ENCODE measurements at places on chromosomes 11 and 22.

DNA sequence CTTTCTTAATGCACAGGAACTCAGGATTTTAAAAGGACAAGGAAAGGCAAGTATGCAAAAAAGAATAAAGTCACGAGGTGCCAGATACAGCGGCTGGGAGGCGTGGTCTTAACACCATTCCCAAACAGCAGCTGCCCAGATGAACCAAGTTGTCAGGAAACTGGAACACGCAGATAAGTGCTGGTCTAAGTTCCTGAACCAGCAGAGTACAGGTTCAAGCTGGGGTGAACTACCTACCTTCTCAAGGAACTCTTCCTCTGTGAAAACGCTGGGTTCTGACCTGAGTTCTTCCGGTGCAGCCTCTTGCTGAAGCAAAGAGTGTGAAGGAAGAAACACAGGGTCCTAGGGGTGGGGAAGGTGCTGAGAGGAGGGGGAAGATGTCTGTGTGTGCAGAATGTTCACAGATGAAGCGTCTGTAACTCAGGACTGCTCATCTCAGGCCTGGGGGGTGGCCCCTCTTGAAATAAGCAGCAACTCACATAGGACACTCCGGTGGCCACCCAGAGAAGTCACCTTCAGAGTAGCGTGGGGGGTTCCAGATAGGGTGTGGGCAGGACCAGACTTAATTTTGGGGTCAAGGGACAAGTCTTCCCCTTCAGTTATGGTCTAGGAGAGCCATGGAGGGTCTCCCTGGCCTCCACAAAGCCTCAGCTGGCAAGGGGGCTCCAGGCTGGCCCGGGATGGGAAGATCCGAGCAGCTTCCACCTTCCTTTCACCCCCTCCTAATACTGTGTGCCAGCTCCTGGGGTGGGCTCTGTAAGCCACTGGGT, 3.2 kb downstream of the TPST2 start:
- DNase-seq: peak; percentile 16

GRCh38 chr11:78040691-78041379, 17.8 kb upstream of the KCTD14 start:
- DNase-seq: no peak

- DNase-seq: no peak
These were observed 150.6 kb upstream of the CCDC179 start for GRCh38 chr11:23010790-23011335.

DNA sequence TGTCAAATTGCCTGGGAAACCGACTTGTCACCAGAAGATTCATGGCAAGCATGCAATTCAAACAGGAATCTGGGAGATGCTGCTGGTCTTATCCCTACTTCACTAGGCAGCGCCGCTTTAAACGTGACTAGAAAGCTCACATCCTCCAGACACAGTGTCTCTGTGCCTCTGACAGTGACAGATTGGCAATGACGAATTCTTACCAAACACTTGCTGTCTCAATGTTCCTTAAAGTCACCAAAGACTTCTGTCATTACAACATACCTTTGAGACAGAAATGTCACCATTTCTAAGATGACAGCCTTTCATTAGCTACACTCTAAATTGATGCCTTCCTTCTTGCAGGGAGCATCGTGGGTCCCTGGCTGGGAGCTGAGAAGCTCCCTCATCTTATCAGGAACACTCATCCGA, 197.8 kb downstream of the CWF19L2 start:
- no peak for DNase-seq

DNA sequence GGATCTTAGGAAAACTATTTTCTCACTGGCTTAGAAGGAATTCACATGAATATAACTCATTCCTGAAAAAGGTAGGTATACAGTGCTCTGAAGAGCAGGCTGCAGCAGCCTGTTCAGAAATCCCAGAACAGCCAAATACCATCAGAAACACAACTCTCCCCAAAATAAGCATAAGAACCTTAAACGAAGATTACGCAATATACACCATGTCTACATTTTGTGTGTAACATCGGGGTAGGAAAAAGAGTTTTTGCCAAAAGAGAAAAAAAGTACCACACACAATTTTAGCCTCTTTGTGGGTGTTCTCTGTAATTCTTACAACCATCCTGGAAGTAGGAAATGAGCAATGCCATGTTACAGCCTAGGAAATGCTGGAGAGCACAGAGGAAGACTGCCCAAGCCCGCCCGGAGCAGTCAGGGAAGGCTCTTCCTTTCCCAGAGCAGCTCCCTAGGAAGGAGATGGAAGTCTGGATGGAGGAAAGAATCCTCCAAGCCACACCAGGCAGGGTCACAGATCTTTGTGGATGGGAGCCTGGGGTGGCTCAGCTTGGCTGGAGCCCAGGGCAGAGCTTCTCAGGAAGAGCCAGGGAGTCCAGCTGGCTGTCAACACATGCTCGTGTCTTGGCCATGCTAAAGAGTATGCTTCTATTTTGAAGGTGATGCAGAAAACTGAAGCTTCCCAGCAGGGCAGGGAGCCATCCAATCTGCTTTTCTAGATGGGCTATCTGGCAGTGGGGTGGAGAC, 49.7 kb upstream of the ARFGAP3 start:
- no peak for DNase-seq

- no peak for DNase-seq
These were observed 35.4 kb downstream of the BIRC2 start for GRCh38 chr11:102382384-102382783.

DNA sequence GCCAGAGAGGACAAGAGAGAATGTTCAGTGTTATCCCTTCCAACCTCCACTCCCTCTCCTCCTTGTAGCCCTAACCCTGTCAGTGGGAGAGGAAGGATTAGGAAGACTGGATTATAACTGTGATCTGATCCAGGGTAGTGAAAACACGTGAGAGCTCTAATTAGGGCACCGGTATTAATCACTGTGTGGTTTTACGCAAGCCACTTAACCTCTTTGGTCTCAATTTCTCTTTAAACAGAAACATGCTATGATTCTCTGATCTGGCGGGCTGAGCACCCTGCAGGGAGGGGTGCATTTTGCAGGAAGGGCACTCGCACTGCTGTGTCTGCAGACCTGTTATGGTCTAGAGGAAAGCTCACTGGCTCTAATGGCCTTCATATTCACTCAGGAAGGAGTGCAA, 11.5 kb downstream of the RPL27A start:
- DNase-seq: no peak

DNA sequence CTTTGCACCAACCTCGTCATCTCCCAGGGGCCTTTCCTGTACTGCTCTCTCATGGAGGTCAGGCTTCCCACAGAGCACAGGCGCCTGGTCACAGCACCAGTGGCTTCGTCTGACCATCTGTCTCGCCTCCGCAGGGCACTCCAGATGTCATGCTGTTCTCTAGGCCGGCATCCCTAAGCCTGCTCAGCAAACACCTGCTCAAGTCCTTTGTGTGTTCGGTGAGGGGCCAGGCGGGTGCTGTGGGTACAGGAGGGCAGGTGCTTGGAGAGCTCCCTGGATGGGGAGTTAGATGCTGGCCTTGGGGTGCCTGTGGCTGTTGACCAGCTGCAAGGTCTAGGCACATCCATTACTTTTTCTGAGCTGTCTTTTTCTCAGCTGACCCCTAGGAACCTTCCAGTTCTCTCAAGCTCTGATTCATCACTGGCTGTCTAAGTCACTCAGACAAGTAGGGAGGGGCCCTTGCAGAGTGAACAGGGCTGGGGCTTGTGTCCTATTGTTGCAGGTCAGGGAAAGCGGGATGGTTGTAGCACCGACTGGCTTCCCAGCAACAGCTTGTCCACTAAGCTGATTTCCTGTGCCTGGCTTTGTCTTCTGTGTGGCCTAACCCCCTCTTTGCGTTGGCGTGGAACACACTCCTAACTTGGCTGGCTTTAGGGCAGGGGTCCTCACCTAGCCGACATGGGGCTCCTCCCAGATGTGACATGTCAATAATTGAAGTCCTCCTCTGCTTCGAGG, 9.2 kb downstream of the CLDN5 start:
- no peak for DNase-seq

DNA sequence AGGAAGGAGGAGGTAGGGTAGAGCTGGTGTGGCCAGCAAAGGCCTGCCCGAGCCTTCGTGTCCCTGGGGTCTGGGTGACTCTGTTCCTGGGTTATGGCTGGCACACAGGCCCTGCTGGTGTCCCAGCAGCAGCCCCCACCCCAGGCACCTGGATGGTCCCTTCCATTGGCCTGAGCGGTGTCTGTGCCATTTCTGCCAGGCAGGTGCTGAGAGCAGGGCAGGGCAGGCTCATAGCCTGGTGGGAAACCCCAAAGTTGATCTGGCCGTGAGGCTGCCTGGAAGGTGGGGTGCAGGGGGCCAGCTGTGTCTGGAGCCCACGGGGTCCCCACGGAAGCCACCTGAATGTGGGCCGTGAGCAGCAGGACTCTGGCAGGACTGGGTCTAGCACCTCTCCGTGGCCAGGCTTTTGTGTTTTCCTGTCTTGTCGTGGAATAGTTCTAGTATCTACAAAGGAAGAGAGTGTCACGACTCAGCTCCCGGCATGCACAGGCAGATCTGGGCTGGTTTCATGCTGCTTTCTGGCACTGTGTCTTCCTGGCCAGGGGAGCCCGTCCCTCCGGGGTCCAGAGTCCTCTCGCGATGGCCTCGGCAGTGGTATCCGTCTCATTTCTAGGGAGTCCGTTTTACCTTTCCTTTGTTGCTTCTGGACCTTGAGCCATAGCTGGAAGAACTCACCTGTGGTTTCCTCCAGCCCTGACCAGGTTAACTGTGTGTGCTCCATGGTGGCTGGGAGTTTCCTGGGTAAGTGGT, 83.7 kb downstream of the KCNQ1 start:
- no peak for DNase-seq

Data from activated gamma-delta T cell treated with anti-CD3 and anti-CD28 coated beads, Interleukin-2, amount 50 U/mL, for 16 hours (primary cell).